ENCODE measurements at places on chromosomes 12 and 14.

GRCh38 chr14:101969481-101969880, 5.1 kb downstream of the DYNC1H1 start:
- no peak for DNase-seq

DNA sequence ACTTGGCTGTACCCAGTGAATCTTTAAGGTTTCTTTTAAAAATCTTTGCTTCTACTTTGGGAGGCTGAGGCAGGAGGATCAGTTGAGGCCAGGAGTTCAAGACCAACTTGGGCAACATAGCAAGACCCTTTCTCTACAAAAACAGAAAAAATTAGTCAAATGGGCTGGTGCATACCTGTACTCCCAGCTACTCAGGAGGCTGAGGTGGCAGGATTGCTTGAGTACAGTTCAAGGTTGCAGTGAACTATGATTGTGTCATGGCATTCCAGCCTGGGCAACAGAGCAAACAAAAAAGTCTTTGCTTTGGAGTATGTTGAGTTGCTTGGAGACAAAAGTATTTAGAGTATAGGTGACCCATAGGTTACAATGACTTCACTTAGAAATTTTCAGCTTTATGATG, 6.2 kb upstream of the DDX55 start:
- DNase-seq, result no peak

GRCh38 chr14:76268047-76268431, 107.9 kb upstream of the ESRRB start:
- peak; percentile 55 for DNase-seq

DNA sequence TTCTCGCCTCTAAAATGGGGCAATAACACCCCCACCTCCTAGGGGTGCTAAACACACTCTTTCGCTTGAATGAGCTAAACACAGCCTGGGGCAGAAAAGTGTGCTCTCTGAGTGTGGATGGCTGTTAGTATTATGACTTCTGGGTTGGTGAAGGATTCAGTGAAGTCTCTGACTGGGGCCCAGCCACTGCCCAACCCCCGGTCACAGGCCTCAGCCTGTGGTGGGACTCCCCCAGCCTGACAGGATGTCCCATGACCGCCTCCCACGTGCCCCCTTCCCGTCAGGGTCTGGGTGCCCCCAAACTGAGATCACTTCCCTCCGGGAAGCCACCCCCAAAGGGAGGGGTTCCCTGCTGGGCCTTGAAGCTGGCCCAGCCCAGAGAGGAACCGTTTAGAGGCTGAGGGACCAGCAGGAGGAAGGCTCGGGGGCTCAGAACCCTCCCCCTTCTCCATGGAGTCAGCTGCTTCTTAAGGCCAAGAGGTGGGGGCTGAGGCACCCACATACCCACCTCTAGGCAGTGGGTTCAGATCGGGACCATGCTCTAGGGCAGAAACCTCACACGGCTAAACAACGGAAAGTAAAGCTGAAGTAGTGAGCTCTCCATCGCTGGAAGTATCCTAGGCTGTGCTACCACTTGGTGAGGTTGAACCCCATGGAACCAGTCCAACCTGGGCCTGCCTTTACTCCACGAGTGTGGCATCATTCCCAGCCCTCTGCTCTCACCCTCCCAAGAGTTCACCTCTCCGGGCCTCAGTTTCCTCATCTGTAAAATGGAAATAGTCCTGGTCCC, 13.8 kb downstream of the DTX1 start:
- peak; percentile 33 for DNase-seq

DNA sequence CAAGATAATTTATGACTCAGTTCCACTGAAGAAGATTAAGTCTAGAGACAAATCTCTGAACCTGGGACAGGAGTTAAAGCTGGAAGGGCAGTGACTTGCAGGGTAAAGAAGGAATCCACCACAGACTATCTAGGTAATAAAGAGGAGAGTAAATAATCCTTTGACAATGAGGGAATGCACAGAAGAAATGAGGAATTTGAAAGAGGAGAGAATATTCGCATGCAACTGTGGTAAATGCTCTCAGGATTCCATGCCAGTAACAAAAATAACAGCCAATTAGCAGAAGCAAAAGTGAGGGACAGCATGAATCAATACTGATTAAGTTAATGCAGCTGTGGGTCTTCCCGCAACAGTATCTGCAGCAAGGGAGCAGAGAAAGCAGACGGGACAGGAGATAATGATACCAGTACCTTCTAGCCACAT, 77.0 kb downstream of the KITLG start:
- DNase-seq, result no peak

- DNase-seq, result no peak
These were observed 238.4 kb upstream of the CCDC196 start for GRCh38 chr14:66247662-66248193.

Data from muscle of leg (tissue), 16 donors.